GM04504 (cell line): ENCODE measurements at places on chromosomes 12 and 14.
A peak's percentile ranks its signal among the peaks of the same experiment; 100 is the strongest.

- DNase-seq: no peak
These were observed 8.1 kb downstream of the AVIL start for GRCh38 chr12:57810450-57810849.

DNA sequence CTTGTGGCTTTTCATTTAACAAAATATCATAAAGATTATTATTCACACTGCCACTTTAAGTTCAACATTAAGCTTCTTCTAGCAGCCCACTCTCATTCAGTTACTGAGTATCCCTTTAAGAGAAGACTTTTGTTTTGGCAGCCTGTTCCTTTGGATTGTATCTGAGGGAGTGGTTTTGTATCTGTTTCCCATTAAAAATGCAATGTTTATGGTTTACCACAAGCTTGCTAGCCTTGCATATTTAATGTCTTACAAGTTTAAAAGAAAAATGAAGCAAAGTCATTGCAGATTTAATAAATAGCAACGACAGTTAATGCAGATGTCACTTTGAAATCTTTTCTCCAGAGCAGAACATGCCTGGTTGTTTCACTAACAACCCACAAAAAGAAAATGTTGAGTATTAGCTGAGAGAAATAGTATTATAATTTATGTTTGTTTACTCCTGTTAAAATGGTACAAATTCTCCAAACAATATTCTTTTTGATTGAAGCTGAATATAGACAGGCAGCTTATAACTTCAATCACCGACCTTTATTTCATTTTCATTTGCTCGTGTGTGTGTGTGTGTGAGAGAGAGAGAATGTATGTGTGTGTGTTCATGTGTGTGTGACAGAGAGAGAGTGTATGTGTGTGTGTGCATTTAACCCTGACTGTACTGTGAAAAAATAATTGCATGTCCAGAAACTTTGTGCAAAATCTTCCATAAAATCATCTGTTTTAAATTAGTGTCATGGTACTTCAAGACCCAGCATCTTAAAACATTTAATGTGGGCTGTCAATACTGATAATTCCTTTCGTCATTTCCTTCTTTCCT is 1.8 kb downstream of the DCN start:
- peak; percentile 83 for DNase-seq

DNA sequence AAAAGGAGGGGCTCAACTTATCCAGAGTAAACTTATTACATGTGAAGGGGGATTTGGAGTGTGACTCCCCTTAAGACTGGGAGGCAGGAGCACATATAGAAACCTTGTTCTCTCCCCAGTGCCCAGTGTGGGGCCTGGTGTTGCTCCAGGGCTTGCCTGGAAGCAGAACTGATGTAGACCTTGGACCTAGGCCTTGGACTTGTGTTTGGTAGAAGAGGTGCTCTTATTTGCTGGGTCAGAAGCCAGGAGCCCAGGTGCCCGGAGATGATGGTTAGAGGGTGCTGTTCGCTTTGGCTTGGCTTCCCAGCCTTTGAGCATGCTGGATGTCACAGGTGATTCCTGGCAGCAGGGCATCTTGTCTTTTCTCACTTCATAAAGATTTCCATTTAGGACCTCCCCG is 110.4 kb downstream of the SMOC1 start:
- DNase-seq: no peak

GRCh38 chr12:101931498-101932326 is 54.3 kb downstream of the DRAM1 start:
- DNase-seq: no peak

DNA sequence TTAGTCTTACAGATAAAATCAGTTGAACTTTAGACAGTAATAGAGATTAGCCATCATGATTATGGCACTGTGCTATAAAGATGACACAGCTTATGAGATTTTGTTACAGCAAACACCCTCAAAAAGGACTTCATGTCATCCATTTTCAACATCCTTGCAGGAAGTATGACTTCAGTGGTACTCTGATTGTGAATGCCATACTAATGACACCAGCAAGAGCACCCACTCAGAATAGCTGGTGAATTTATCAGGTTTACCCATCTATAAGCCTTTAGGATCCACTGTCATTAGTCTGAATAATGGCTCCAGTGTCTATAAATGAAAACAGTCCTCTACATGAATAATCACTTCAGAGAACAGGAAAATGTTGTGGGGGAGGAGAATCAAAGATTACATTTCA is 615.2 kb downstream of the RPS29 start:
- no peak for DNase-seq

GRCh38 chr14:78399316-78399889 is 229.2 kb downstream of the NRXN3 start:
- DNase-seq: no peak
